Activated T-cell treated with anti-CD3 and anti-CD28 coated beads, Interleukin-2, amount 50 U/mL, for 1 hour (primary cell): ENCODE measurements at places on chromosomes 7 and 10.
A peak's percentile ranks its signal among the peaks of the same experiment; 100 is the strongest.

DNA sequence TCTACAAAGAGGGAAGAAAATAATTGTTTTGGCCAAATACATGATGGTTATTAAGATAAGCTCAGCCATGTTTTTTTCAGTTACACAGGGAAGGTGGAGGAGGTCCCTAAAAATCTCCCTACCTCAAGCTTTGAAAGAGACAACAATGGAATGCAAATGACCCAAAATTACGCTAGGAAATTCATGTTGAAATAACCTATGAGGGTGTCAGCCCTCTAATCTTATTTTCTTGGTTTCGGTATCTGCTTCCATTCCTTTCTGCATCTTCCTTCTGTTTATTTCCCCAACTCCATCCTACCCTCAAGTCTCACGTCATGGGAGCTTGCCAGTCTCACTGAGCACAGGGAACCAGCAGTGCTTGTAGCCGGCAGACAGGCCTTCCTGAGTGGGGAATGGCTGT lies 40.6 kb upstream of the SMNDC1 start:
- no peak for DNase-seq

DNA sequence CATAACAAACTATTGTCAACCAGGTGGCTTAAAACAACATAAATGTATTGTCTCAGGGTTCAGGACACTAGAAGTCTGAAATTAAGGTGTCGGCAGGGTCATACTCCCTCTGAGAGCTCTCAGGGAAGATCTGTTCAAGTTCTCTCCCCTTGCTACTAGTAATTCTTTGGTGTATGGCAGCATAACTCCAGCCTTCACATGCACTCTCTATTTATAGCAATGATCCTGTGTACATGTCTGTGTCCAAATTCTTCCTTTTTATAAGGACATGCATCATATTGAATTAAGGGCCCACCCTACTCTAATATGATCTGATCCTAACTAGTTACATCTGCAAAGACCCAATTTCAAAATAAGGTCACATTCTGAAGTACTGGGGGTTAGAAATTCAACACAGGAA lies 27.2 kb downstream of the CACNA2D1 start:
- no peak for DNase-seq

DNA sequence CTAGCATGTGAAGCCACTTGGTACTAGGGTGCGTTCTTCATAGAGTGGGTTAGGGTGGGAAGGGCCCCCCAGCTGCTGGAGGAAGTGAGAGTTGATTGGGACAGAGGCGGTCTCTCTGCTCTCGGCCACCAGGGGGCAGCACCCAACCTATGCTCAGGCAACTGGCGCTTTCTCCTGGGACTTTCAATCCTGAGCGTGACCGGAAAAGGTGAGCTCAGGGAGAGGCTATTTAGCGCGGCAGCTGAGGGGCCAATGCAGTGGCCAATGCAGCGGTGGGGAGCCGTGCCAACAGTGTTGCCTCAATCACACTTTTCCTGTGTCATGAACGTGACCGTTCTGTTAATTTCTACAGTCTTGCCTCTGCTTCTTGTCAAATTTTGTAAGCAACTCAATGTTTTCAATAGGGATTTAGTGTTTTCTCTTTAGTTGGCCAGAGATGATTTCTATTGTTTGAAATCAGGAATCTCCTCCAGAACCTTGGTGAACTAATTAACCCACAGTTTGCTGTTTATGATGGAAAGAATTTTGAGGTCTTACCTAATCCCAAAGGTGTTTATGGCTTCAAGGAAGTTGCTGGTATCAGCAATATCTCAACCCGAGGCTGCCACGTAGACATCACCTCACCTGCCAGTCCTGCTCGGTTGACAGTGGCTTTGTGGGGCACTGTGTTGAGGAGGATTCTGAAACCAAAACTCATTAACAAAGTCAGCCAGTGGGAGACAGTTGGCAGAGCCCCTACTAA lies 67.9 kb upstream of the PDZD8 start:
- peak; percentile 51 for DNase-seq

DNA sequence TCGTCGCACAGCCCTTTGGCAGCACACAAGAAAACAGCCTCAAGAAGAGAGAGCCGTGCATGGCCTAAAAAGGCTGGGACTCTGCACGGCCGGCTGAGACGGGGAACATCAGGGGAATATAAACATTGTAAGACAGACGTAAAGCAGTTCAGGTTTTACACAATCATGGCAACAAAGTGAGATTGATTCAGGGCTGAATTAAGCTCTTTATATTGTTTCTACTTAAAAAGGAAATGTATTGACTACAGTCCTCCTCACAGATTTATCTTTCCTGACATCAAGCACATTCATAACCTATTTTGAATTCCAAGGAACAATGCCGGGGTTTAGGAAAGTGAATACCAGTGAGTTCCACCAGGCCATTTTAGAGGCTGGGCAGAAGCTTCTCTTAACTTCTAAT lies 25.2 kb downstream of the SORBS1 start:
- no peak for DNase-seq

- no peak for DNase-seq
Observed at GRCh38 chr10:3480281-3480989, 304.6 kb downstream of the KLF6 start.

- no peak for DNase-seq
Observed at GRCh38 chr7:32221056-32221455, 150.8 kb upstream of the PDE1C start.

- no peak for DNase-seq
Observed at GRCh38 chr10:21078410-21079329, 181.6 kb upstream of the NEBL start.

DNA sequence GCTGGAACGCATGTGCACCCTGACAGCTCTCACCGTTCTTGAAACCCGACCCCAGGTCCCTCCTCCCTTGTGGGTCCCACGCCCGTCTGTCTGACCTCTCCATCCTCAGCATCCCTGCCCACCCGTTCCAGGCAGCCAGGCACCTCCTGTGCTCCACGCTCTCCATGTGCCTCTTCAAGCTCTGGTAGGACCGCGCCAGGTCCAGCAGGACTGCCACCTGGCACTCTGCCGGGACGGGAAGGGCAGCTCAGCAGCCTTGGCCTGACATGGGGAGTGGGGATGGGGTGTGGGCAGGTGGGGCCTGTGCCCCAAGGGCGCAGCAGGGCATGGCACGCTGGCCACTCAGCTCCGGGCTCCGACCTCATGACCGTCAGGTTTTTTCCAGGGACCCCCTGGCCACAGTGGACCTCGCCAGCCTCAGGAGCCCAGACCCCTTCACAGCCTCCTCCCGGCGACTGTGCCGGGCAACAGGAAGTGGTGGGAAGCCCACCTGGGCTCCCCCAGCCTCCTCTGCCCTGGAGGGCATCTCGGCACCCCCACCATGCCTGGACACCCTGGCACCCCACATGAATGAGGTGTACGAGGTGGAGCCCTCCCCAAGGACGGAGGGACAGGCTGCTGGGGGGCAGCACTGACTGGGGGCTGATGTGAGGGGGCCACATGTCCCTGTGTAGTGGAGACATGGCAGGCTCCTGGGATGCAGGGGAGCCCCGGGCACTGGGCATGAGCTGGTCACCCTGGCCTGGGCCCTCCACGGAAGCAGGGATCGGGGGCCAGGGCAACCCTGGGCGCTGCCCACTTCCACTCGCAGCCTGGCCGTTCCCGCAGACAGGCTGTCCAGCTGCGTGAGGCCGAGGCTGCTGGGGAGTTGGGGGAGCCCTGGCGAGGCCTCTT lies 25.1 kb upstream of the NKX6-2 start:
- no peak for DNase-seq

DNA sequence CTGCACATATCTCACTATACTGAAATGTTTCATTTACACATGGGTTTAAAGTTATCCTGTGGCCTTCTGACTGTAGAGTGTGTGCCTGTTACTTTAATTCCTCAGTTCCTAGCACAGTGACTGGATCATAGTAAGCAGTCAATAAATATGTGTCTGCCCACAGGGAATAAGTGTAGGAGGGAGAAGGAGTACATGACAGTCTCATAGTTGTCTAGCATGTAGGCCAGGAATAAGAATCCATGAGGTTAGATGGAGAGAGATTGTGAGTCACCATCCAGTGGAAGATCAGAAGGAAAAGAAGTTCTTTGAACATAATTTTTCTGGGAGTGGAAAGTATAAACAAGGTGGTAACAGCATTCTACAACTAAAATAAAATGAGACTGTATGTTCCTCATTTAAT lies 36.6 kb upstream of the SEMA3A start:
- DNase-seq: no peak

DNA sequence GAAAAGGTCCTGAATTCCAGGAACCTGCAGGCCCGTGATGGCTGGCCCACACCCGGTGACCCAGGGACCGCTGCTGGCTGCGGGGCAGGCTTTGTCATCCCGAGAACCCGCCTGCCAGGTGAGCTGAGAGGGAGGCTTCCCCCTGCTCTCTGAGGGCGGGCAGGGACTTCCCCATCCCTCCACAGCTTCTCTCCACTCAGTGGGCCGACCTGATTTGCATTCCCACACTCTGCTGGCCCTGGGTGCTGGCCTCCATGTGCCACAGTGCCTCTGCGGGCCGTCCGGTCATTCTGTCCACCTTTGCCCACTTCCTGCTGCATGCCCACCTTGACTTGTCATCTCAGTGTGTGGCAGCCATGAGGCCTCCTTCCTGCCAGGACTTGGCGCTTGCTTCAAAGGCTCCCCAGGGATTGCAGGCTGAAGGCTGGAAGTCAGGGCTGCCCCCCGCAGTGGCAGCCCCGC lies 35.3 kb downstream of the PALD1 start:
- DNase-seq: no peak

- DNase-seq: no peak
Observed at GRCh38 chr7:15308821-15309220, 253.0 kb downstream of the AGMO start.

DNA sequence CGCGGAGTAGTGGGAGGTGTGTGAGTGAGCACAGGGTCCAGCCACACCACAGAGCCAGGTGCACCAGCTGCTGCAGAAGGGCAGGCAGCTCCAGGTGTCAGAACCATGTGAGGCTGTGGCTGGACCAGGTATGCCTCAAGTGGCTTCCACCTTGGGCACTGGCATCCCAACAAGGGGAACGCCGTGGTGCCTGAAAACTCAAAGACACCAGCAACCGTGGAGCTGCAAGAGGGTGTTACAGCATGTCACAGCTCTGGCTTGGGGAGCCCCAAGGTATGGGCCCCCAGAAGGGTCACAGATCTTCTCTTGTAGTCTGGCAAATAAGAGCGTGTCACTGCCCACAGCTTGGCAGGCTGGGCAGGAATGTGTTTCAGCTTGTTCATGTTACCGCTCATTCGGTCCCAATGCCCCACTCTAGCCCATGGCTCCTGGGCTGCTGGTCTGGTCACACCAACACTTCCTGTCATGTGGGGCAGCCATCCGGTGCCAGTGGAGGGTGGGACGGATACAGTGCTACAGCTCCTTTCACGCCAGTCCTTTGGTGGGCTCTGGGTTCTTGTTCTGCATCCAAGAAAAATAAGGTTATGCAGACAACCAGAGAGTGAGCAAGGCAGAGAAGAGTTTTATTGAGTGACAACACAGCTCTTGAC lies 29.8 kb downstream of the STRA8 start:
- DNase-seq: no peak

- no peak for DNase-seq
Observed at GRCh38 chr10:8978100-8978499, 923.6 kb downstream of the GATA3 start.

- DNase-seq: no peak
Observed at GRCh38 chr7:80932536-80932935, 13.7 kb upstream of the SEMA3C start.

GRCh38 chr7:105224884-105225651 lies 163.7 kb downstream of the SRPK2 start:
- DNase-seq: no peak

DNA sequence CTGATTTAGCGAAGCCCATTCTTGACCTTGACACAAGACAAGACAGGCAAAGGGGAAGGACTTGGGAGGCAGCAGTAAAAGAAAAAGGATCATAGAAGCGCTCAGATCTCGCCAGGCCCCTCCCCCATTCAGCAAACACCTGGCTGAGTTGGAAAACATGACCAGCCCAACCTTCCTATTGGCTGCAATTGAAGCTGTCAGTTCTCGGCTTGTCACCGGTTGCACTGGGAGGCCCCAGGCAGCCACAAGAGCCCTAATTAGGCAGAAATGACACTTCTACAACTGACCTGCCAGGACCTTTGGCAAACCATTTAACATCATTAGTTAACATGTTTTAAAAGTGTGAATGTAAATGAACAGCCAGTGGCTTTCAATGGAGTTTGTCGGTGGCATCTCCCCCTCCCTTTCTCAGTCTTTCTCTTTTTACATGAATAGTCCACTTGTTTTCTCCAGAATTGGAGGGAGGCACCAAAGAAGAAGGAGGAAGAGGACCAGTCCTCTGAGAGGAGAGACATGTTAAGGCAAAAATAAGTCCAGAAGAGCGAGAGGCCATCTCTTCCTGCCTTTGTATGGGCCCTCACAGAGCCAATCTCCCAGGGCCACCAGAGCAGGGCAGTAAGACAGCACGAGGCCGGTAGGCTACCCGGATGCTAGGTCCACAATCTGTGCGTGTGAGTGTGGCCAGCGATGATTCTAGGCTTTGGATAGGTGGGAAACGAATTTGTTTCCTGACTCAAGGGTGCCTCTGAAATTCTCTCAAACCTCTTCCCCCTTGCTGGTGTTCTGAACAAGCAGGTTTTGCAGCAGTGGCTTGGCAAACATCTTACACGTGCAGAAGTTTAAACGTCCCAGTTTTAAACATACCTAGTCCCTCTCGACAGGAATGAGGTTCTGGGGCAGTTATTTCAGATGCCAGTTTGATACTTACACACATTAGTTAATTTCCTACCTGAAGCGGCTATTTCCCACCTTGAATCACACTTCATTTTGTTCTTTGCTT lies 15.0 kb upstream of the ENO4 start:
- no peak for DNase-seq

DNA sequence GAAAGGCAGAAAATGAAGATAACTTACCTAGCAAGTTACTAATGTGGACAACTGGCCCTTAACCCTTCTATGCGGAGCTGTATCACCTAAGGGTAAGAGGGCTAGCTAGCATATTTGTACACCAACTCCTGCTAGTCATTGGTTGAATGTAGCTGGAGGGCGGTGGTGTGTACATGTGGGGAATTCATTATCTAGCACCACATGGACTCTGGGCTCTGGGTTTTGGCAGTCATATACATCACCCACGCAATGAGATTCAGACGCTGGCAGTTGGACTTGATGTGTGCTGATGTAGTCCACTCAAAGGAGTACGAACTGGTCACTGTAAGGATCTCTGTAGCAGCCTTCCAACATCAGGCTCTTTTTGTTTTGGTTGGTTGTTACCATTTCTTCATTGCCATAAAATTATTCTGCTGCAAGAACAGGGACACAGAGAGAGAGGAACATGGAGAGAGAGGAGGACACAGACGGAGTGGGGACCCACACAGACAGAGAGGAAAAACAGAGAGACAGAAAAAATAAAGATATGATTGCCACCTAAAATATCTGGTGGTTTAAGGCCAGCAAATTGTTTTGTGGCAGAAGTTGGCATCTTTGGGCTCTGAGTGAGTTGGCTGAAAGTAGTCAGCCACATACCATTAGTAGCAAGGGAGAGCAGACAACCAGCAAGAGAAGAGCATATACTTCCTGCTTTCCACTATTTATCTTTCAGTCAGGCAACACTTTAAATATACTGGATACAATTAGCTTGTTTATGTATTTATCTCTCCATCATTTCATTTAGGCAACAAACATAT lies 76.7 kb upstream of the MTPN start:
- no peak for DNase-seq
